ENCODE measurements at places on chromosomes 5 and 9.

- DNase-seq = no peak
Observed at GRCh38 chr9:91156451-91157234, 205.1 kb downstream of the AUH start.

- no peak for DNase-seq
Observed at GRCh38 chr9:2169035-2169434, 153.9 kb downstream of the SMARCA2 start.

DNA sequence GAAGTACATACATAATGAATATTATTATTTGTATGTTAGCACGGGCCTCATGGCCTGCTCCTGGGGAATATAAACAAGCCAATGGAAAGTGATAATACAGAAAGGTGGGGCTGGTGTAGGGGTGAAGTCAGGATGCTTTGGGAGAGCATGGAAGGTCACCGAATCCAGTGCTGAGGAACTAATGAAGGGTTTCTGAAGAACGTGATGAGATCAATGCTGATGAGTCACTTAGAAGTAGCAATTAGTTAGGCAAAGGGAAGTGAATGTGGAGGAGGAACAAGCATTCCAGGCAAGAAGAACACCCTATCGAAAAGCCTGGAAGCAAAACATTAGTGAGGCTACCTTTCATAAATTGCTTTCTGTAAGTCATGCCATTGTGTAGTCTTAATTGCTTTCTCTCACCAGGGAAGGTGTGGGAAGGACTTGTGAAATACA lies 2.1 kb downstream of the ANXA1 start:
- no peak for DNase-seq

- DNase-seq = no peak
Observed at GRCh38 chr5:108387758-108388157, 5.9 kb upstream of the FBXL17 start.
